ENCODE measurements at places on chromosomes 4 and X. TPM values are rescaled to one million over a fixed set of nuclear protein-coding genes. Genes with fewer than 3 reads are reported as not detected.

The GCNA gene
- 7.3 TPM for total RNA-seq

DNA sequence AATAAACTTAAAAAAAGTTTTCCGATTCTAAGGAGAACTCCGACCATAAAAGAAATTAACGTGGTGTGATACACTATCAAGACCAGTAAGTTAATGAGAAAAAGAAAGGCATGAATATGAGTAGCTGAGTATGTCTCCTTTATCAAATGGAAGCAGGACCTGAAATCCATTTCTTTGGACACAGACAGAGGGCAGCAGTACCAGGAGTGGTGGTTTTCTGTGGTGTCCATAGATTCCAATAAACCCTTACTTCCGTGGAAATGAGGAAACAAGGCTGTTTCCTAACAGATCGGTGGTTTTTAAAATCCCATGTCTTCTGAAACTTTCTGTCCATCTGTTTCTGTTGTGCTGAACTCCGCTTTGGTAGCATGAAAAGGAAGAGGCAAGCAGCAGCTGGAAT lies 128.5 kb upstream of the TSPAN5 start:
- H3K4me1 ChIP-seq = no peaks in the 10 kb centered on the region
- H3K36me3 ChIP-seq = no peaks in the 10 kb centered on the region
- no peak overlapping the region for H3K4me3 ChIP-seq

The FGG gene
- 9.9 TPM for total RNA-seq

DNA sequence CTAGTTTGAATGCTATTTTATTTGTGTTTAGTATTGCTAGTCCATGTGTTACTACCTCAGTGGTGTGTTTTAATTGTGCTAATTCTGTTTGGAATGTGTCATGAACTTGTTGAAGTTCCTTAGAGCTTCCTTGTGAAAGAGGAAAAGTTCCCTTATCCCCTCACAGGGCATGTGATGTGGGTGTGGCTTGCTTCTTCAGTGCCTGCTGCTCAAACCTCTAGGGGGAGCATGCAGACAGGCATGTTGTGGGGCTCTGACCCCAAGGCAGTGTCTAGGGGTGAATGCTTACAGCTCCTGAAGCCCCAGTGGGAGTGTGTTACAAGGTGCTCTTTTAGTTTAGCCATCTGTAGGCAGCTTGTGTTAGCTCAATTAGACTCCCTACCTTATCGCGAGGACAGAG lies 86.5 kb downstream of the MAGED4 start:
- H3K27ac ChIP-seq = no peak overlapping the region
- DNase-seq = peak; percentile 45
- peaks cover 3% of the 10 kb centered on the region for H3K4me1 ChIP-seq
- no peaks in the 10 kb centered on the region for H3K27me3 ChIP-seq
- H3K4me3 ChIP-seq = no peak overlapping the region

GRCh38 chrX:103423955-103424638 lies 47.8 kb downstream of the BEX3 start:
- H3K36me3 ChIP-seq = no peaks in the 10 kb centered on the region
- H3K27ac ChIP-seq = no peak overlapping the region
- no peaks in the 10 kb centered on the region for H3K4me1 ChIP-seq
- H3K27me3 ChIP-seq = no peaks in the 10 kb centered on the region

GRCh38 chr4:1599026-1599481 lies 85.1 kb downstream of the FAM53A start:
- no peak overlapping the region for H3K4me3 ChIP-seq
- no peak overlapping the region for H3K27ac ChIP-seq
- no peaks in the 10 kb centered on the region for H3K27me3 ChIP-seq
- no peaks in the 10 kb centered on the region for H3K4me1 ChIP-seq
- no peak for DNase-seq

DNA sequence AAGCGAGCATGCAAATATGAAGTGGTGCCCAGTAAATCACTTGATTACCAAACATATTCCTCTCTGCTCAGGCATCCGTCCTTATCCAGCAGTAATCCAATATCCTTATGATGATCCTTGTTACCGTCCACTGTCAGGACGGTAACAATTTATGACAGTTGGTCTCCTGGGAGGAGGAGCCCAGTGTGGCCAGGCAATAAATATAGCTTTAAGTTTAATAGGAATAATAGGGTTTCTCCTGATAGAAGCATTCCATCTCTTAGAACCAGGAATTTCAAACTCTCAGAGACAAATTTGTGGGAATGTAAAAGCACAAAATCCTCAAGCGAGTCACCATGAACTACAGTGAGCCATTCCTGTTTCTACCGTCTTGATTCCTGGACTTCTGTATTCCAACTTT lies 171.2 kb upstream of the IL15 start:
- no peaks in the 10 kb centered on the region for H3K36me3 ChIP-seq
- no peaks in the 10 kb centered on the region for H3K4me1 ChIP-seq
- no peaks in the 10 kb centered on the region for H3K27me3 ChIP-seq
- no peak for DNase-seq
- no peak overlapping the region for H3K27ac ChIP-seq

The HTT gene
- 55.4 TPM for total RNA-seq

- DNase-seq = no peak
- no peak overlapping the region for H3K27ac ChIP-seq
- H3K4me1 ChIP-seq = no peaks in the 10 kb centered on the region
- no peak overlapping the region for H3K4me3 ChIP-seq
Observed at GRCh38 chr4:14336656-14337055, 665.6 kb upstream of the CPEB2 start.

The PARM1 gene
- 36.7 TPM for total RNA-seq

DNA sequence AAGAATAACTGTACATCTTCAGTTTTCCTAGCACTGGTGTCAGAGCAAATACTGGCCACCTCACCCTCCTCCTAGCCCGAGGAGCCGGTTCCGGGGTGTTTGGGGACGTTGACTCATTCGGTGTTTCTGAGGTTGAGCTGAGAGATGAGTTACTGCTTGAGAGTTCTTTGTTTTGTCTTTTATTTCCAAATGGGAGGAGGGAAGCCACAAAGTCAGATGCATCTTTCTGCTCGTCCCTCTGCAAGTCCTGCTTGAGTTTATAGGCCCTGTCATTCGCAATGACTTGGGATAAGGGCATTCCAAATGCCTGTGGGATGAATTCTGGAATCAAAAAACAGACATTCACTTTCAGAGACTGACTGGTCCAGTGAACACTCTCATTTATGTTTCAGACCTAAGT lies 77.5 kb downstream of the HCCS start:
- H3K36me3 ChIP-seq = no peaks in the 10 kb centered on the region
- no peak overlapping the region for H3K4me3 ChIP-seq
- no peak overlapping the region for H3K27ac ChIP-seq
- DNase-seq = no peak

The EMD gene
- 53.3 TPM for total RNA-seq

DNA sequence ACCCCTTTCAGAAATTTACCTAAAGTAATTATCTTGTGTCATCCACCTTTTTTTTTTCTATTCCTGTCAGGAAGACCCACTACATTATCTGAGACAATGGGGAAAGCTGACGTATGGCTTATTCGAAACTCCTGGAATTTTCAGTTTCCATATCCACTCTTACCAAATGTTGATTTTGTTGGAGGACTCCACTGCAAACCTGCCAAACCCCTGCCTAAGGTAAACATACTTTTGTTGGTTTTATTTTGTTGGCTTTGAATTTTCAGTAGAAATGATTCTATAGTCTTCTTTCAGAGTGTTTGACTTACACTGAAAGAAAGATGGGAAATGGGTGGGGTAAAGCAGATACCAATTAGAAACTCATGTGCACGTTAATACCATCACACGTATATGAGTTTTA lies 2.2 kb downstream of the UGT2B7 start:
- DNase-seq = no peak
- H3K4me1 ChIP-seq = no peaks in the 10 kb centered on the region
- H3K27ac ChIP-seq = no peak overlapping the region
- H3K4me3 ChIP-seq = no peak overlapping the region
